H54 (cell line): ENCODE measurements at places on chromosomes 12 and 14.

DNA sequence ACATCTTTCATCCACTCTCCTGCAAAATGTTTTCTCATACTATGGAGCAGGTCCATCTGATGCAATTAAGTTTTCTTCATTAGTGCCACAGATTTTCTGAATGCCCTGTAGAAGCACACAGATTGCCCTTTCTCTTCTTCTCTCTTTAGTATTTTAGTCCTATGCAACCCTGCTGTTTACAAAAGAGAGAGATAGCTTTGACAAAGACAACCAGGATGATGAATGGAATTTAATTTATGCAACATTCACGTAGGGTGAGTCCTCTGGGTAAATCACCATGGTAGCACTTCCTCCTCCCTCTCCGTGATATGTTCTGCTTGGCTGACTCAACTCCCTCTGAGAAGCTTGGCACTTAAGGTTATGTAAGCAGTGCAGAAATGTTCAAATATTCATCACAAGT is 400.9 kb upstream of the PDE3A start:
- DNase-seq = peak; percentile 5

- DNase-seq = no peak
Measured at GRCh38 chr12:120094485-120094884, 22.1 kb downstream of the RAB35 start.

GRCh38 chr12:62922539-62922938 is 12.4 kb downstream of the PPM1H start:
- no peak for DNase-seq

DNA sequence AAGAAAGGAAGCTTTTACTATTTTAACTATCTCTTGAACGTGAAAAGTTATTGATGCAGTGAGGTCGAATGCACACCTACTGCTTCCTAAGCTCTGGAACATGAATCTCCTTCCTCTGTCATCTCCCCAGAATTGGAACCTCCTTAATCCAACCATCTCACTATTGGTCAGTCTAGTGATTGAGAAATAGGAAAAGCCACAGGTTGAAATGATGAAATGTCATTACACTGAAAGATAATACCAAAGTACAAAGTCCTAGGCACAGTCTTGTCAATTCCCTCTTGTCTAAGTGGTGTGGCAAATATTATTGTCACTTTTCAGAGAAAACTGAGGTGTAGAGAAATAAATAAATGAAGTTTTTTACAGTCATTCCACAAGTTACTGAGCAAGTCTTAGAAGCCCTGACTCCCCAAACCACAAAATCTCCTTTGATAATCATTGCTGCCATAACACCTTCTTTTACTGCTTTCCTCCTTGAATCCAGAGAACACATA is 19.5 kb upstream of the HIGD1C start:
- DNase-seq = no peak

DNA sequence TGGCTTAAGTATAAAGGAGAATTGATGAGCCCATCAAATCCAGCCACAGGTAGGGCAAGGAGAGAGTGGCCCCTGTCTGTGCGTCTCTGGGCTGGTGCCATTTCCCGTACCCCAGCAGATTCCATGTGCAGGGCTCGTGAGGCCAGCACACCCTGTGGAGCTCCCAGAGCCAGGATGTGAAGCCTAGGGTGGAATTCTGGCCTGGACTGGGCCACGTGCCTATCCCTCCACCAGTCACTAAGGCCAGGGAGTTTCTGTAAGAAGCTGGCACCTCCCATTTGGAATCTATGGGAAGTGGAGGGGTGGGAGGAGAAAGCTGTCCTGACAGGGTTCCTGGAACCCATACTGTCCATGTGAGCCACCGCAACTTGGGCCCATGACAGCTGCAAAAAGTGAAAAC is 148.5 kb downstream of the FOXN3 start:
- DNase-seq = no peak

- no peak for DNase-seq
Measured at GRCh38 chr12:13343375-13343774, 146.8 kb downstream of the EMP1 start.

GRCh38 chr12:101663298-101663697 is 34.1 kb upstream of the CHPT1 start:
- DNase-seq = no peak

GRCh38 chr12:27424631-27425230 is 21.8 kb upstream of the SMCO2 start:
- no peak for DNase-seq

DNA sequence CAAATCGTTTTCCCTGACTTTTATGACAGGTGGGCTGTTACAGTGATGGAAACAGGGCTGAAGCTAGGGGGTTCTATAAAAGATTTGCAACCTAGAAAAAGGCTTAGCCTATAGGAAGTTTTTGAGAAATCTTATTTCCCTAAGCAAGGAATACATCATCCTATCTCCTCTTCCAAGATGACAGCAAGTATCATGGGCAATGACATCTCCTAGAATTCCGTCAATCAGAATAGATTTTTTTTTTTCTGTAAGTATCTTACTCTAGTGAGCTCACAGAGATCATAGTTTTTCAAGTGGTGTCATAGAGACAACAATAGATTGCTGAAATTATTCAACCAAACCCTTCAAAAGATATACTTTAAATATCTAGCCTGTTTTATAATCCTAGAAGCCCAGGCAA is 108.8 kb downstream of the MYF5 start:
- DNase-seq = no peak

DNA sequence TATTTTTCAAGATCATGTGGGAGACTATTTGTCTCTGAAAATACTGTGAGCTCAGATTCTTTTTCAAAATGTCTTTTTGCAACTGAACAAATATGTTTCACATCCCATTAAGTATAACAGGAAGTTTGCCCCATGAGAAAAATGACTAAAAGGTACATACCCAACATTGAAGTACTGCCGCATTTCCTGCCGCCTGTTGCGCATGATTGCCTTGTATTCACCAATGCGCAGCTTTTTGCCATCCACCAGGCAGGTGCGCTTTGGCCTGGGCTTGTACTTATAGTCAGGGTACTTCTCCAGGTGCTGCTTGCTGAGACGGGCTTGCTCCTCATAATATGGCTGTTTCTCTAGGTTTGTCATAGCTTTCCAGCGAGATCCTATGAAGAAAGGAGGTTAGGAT is 413.2 kb downstream of the SOX5 start:
- no peak for DNase-seq

DNA sequence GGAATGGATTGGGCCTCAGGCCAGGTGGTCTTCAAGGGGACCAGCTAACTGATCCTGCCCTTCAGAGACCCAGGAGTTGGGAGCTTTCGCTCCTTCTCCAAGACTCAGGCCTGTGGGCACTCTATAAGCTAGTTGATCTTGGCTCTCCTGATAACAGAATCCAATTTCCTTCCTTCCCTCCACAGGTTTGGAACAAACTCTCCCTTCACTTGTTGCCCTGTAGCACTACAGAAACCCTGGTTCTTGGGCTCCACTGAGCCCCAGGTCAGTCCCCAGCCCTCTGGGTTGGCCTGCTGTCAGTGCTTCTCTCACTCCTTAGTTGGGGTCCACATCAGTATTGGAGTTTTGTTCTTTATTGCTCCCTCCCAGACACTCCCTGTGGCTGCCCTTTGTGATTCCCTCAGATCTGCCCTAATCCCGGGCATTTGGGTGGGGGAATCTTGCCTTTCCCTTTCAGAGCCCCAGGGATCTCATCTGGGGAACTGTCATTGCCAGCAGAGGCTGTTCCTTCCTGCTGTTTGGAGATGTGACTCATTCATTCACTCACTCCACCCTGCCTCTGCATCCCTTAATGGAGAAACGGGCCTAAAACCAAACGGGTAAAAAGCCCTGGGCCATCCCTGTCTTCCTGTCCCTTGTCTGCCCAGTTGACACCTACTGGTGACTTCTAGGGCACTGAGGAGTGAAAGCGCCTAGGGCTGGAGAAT is 4.4 kb upstream of the GPD1 start:
- DNase-seq = peak; percentile 74

DNA sequence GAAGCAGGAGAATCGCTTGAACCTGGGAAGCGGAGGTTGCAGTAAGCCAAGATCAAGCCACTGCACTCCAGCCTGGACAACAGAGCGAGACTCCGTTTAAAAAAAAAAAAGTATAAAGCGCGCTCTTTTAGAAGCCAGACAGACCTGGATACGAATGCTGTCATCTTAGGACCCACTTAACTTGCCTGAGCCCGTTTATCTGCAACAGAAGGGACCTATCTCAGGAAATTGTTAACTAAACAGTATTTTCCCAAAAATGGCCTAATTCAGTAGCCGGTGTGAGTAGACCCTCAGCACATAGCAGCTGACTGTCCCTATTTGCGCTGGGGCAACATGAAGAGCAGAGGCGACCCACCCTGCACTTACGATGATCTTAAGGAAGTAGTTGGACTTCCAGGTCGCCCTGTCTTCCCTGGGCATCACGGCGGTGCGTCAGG is 529 bp downstream of the RPLP0 start:
- DNase-seq = no peak

GRCh38 chr12:22242726-22243125 is 91.8 kb downstream of the ST8SIA1 start:
- DNase-seq = no peak

DNA sequence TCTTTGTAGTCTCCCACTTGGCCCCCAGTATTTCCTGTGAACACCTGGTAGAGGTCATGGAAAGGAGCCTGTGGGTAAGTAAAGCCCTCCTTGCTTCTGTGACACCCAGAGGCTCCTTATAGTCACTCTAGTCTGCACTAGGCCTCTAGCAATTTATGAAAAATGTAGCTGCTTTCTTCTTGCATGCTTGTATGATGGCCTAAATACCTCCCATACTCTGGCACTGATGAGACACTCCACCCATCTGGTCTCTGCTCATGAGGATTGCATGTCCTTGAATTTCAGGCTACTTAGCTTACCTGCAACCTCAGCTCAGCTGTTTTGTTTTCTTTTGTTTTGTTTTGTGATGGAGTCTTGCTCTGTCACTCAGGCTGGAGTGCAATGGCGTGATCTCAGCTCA is 4.6 kb upstream of the A2ML1 start:
- no peak for DNase-seq

DNA sequence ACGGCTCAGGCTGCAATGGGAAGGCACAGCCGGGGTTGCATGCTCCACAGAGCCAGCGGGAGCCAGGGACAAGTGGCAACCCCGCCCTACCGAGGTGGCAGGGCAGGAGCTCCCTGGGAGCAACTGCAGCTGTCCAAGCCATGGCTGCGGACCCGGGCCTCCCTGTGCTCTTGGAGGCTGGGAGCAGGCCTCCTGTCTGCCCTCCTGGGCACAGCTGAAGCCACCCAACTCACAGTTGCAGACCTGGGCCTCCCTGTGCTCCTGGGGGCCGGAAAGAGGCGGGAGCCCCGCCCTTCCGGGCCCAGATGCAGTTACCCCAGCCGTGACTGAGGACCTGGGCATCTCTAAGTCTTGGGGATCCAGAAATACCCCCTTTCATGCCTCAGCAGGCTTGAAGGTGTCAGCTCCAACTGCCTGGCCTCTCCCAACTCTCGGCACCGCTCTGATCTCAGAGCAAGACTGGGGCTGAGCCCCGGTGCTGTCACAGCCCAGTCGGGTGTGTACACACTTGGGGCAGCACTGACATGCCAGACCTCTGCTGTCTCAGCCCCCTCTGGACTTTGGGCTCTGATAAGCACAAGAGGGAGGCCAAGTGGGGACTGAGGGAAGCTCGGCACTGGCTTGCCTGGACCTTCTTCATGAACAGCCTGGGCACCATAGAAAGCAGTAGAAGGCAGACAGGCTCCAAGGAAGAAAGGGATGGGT is 7.5 kb upstream of the RASSF9 start:
- no peak for DNase-seq

- DNase-seq = no peak
Measured at GRCh38 chr14:83196236-83196635, 1662.6 kb upstream of the SEL1L start.

GRCh38 chr14:87529081-87529480 is 463.9 kb downstream of the GALC start:
- no peak for DNase-seq

GRCh38 chr12:92581604-92582003 is 121.2 kb upstream of the PLEKHG7 start:
- no peak for DNase-seq

DNA sequence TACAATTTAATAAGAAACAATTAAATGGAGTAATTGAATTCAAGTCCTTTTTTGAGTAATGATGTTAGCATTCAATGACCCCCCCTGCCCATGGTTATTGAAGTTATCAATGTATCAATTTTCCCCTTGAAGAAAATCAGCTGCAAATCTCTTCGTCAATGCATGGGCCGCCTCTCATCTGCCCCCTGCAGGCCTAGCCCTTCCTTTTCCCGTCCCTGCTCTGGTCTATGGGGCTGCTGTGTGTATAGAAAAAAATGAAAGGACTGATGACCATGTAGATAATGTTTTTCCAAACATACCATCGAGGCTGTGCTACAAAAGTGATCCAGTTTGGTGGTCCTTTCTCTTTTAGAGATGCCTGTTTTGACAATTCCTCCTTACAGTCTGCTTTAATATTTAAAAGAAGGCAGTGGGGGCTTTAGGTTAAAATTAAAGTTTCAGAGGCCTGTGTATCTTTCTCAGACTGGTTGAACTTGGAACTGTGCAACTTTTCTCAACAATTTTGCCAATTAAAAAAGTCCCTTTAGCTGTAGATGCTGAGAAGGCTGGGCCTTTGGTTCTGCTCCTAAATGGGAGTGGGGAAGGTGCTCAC is 98.4 kb downstream of the APAF1 start:
- DNase-seq = peak; percentile 23

GRCh38 chr12:1553536-1553935 is 40.8 kb downstream of the FBXL14 start:
- DNase-seq = no peak

GRCh38 chr14:59028476-59029202 is 159.8 kb upstream of the DAAM1 start:
- peak; percentile 27 for DNase-seq

- no peak for DNase-seq
Measured at GRCh38 chr14:103521951-103522563, 573 bp downstream of the CKB start.

- DNase-seq = no peak
Measured at GRCh38 chr12:109100741-109101140, 3.3 kb downstream of the UNG start.

GRCh38 chr14:48563489-48563888 is 888.1 kb upstream of the MDGA2 start:
- no peak for DNase-seq

DNA sequence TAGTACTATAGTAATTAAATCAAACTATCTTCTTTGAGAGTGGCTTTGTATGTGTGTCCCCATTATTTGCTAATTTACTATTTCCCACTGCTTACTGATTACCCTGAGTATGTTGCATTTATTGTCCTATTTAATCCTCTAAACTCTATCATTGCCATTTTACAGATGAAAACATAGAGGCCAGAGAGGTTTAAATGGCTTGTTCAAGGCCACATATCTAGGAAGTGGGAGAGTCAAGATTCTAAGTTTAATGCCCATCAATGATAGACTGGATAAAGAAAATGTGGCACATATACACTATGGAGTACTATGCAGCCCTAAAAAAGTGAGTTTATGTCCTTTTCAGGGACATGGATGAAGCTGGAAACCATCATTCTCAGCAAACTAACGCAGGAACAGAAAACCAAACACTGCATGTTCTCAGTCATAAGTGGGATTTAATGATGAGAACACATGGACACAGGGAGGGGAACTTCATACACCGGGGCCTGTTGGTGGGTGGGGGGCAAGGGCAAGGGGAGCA is 419.7 kb downstream of the ZFP36L1 start:
- DNase-seq = no peak

GRCh38 chr12:2319737-2320506 is 267.1 kb downstream of the CACNA1C start:
- peak; percentile 60 for DNase-seq

GRCh38 chr12:51823875-51824565 is 24.5 kb downstream of the FIGNL2 start:
- peak; percentile 73 for DNase-seq
